GM10248 (cell line): ENCODE measurements at places on chromosomes 11 and 22.

DNA sequence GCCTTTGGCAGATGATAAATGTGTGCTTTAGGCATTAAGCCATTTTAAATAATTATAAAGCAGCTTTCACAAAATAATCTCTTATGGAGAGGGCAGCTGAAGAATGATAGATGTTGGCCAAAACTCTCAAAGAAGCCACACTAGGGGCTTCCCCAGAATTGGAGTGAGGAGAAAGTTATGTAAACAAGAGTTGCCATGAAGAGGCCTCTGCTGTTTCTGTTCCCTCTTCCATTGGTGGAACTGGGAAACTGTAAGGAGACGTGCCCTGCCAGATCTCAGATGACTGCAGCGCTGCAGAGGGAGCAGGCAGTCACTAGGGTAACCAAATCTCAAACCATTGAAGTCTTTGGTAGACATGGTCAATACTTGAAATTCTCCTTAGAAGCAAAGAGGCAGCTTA lies 19.4 kb upstream of the APLP2 start:
- no peak for DNase-seq

DNA sequence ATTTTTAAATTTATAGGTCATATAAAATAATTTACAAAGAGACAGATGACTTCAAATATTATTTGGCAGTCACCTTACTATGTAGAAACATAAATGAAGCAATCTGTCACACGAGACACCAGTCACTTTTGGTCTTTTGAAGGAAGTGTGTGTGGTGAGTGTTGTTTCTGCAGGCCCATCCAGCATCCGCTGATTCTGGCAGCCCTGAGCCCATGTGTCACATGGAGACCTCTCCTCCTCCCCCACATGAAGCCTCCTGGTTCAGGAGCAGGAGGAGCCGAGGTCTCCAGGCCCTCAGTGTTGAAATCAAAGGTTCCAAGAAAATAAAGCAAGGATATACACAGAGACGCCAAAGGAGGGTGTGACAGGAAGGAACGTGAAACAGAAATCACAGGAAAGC lies 60.1 kb downstream of the ARFGAP3 start:
- no peak for DNase-seq

DNA sequence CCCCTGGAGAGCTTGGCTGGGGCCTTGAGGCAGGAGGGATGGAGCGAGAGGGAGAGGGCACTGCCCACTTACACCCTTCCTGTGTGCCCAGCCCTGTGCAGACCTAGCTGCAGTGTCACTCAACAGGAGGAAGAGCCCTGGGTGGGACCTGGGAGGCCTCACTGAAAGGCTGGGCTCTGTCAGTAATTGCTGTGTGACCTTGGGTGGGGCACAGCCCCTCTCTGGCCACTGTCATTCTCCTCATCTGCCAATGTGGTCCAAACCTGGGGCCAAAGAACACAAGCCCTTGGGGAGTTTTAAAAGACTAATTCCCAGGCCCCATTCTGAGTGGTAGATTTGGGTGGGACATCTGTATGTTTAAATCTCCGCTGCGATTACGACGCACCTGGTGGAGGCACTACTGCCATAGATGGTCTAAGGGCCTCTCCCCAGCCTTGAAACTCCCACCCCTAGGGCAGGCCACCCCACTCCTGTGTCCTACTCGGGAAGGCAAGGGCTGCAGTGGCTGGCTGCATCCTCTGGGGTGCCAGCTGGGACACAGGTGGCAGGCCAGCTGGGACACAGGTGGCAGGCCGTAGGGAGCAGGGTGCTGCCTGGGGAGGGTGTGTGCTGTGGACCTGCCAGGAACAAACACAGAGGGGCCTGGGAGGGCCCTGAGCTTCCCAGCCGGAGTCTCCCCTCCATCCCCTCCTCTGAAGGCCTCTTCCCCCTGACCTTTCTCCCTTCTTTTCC lies 12.3 kb upstream of the SOX10 start:
- DNase-seq = no peak

- DNase-seq = no peak
Measured at GRCh38 chr22:30332994-30333706, 6.4 kb upstream of the TBC1D10A start.

GRCh38 chr11:56808326-56808725 lies 59.8 kb upstream of the OR9G4 start:
- DNase-seq = no peak
